8988T (cell line): ENCODE measurements at places on chromosomes 12 and 14.

- DNase-seq: no peak
These were observed 26.4 kb downstream of the DDHD1 start for GRCh38 chr14:53126731-53127130.

GRCh38 chr12:115752156-115752555 lies 525.3 kb downstream of the MED13L start:
- DNase-seq: no peak

DNA sequence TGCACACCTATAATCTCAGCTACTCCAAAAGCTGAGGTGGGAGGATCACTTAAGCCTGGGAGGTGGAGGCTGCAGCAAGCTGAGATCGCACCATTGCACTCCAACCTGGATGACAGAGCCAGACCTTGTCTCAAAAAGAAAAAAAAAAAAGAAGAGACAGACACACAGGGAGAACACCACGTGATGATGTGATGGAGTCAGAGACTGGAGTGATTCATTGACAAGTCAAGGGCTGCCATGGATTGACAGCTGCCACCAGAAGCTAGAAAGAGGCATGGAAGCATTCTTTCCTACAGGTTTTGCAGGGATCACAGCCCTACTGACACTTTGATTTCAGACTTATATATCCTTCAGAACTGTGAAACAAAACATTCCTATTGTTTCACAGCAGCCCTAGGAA lies 3.5 kb upstream of the HCFC2 start:
- DNase-seq: no peak

DNA sequence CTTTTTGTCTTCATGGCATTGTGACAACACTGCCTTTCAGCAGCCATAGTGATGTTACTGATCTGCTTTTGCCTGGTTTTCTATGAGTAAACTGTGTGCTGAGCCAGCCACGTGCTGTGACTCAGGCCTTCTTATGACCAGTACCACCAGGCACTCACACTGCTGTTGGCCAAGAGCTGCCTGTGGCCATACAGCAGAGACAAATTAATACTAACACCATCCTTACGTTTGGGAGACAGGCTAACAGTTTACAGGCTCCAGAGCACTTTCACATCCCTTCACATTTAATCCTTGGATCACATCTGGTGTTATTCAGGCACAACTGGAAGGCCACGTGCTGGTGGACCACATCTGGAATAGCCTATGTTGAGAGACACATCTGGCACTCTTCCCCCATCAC lies 377.9 kb downstream of the CCDC91 start:
- no peak for DNase-seq

- DNase-seq: no peak
These were observed 6.4 kb upstream of the SIX6 start for GRCh38 chr14:60502541-60502940.

GRCh38 chr12:108854451-108855283 lies 2.7 kb downstream of the SSH1 start:
- no peak for DNase-seq

DNA sequence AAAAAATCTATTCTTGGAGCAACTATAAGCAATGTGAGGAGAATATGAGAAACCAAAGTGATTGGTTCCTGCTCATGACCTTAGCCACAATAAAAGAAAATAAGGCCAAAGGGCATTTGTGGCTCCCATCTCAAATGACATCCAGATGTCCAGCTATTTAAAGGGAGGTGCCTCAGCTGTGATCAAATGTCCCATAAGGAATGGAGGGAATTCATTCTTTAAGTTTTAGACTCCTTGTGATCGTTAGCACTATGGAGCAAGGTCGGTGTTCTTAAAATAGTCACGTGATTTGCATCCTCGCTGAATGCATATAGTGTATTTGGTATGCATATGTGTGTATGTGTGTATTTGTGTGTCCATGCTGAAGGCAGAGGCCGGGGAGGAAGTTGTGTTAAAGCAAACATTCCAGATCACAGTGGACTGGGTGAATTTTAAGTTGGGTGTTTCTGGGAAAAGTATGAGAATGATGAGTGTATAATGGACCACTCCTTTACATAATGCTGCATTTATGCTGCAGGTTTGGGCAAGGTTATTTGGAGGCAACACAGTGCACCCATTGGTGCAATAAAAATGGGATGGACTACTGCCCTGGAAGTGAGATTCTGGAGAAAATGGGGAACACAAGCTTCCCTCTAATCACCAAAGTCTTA lies 5.6 kb upstream of the E2F7 start:
- no peak for DNase-seq

GRCh38 chr14:59247801-59248584 lies 59.5 kb downstream of the DAAM1 start:
- no peak for DNase-seq

- DNase-seq: no peak
These were observed 16.9 kb downstream of the PPP4R3A start for GRCh38 chr14:91493169-91493568.

GRCh38 chr12:124847113-124848074 lies 16.3 kb downstream of the SCARB1 start:
- DNase-seq: no peak

DNA sequence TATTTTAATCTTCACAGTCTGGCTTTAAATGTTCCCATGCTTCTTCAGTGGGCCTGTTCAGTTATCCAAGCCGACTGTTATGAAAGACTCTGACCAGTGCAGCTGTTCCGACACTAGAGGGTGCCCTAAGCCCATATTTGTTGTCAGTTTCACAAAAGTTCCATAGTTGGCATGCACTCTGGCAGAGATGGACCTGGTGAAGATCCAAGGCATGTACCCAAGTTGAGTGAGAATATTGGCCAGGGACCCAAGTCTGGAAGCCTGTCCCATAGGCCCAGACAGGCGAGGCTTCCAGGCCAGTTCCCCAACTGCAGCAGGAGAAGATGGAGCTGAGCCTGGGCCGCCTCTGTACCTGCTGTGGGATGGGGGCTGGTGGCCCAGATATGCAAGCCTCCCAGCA lies 27.4 kb upstream of the GUCY2C start:
- DNase-seq: no peak

- DNase-seq: no peak
These were observed 3.1 kb upstream of the DDHD1 start for GRCh38 chr14:53156238-53156637.

GRCh38 chr12:4910502-4911315 lies 1.0 kb downstream of the KCNA1 start:
- no peak for DNase-seq

DNA sequence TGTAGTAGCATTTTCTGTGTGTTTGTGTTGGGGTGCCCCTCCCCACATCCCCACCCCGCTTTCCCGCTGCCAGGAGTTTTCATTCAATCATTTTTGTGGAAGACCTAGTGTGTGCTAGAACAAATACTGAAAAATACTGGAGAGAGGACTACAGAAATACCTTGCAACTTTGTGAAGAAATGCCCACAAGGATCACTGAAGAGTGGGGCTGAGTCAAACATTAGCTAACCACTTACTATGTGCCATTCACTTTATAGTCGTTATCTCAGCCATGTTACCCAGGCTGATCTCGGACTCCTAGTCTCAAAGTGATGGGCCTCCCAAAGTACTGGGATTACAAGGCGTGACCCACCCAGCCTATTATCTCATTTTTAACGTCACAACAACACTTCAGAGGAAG lies 559 bp upstream of the LMBR1L start:
- DNase-seq: no peak

- DNase-seq: no peak
These were observed 23.6 kb upstream of the FERMT2 start for GRCh38 chr14:52974406-52974805.

GRCh38 chr12:131441638-131442336 lies 269.1 kb upstream of the SFSWAP start:
- DNase-seq: no peak

- no peak for DNase-seq
These were observed 21.5 kb upstream of the ANO2 start for GRCh38 chr12:5966486-5967095.

GRCh38 chr14:74161526-74162158 lies 76.9 kb downstream of the LIN52 start:
- no peak for DNase-seq

DNA sequence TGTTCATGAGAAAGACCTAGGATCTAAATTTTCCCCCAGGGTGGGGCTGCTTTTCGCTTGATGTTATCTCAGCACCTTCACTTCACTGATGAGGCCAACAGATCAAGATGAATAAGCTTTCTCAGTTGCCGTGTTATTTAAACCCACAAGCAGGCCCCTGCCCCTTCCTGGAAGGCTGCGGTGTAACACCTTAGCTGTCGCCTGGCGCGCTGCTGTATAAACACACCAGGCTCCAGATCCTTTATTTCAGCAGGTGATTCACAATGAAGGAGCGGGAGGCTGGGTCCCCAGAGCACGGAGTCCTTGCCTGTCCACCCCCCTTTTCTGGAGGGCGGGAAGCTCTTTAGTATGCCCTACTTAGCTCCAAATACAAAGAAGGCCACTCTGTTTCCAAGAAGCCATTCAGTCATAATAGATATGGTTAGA lies 515.4 kb downstream of the FUT8 start:
- no peak for DNase-seq

DNA sequence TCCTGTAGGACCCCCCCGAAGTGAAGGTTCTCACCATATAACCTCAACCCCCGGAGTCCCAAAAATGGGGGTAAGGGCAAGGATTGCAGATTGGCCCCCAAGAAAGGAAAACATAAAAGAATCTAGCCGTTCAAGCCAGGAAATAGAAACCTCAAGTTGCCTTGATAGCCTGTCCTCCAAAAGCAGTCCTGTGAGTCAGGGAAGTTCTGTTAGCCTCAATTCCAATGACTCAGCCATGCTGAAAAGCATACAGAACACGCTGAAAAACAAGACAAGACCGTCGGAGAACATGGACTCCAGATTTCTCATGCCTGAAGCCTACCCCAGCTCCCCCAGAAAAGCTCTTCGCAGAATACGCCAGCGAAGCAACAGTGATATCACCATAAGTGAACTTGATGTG lies 344.2 kb upstream of the RGS6 start:
- DNase-seq: no peak

DNA sequence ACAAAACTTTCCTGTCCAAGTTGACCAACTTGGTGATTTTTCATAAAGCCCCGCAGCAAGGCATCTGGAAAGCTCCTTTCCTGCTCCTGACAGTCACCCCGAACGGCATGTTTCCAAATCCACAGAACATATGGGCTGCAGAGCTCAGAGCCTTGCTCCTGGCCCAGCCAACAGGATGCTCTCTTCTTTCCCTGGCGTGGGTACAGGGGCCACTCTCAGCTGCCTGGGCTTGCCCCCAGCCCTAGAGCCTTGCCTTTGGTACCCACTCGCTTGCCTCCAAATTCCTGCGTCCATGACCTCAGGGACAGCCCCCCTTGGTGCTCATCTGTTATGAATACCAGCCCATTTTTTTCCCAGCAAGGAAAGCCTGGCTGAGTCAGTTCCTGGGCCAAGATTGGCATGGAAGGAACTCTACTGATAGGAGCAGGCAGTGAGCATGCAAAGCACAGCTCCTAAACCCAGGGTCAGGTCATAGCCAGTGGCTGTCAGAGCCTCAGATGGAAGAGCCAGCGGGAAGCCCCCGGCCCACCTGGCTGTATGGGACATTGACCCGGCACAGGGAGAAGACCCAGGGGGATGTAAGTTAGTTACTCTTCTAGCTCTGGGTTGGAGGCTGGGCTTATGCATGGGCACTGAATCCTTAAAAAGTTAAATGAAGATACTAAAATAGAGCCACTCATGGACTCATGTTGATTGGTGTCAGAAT lies 105.3 kb upstream of the RTL1 start:
- no peak for DNase-seq

DNA sequence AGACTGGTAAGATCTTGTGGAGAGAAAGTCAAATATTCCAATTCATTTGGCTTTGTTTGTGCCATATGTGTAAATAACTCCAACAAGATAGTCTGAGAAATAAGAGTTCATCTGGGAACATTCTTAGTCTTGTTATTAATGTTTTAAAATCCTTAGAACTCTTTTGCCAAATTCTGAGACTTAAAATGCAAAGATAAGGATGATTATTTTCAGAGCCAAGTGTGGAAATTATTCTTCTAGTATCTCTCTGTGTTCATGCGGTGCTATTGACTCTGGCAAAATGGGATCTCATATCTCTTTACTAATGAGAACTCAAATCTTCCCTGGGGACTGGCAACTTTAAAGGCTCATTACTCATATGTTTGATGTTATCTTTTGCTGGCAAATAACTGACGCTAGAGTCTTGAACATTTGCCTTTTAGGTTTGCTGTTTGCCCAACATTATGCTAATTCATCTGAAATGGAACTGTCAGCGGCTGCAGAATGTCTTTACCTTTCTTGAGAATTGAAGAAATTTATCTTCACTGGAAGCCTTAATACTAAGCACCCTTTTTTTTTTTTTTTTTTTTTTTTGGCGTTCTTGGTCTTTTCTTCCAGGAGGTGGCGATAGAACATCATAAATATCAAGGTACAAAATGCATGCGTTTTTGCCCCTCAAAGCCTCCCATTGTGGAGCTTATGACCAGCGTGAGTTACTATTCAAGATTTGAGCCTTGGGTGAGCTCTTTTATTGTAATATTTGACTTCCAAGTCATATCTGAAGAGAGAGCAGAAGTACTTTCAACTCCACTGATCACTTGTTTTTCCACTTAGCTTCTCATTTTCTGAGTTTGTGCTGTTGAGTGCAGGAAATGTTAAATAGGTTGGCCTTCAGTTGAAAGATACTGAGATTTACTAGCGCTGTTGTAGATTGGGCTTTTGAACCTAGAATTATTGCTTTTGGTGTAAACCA lies 86.5 kb downstream of the CAND1 start:
- DNase-seq: no peak

DNA sequence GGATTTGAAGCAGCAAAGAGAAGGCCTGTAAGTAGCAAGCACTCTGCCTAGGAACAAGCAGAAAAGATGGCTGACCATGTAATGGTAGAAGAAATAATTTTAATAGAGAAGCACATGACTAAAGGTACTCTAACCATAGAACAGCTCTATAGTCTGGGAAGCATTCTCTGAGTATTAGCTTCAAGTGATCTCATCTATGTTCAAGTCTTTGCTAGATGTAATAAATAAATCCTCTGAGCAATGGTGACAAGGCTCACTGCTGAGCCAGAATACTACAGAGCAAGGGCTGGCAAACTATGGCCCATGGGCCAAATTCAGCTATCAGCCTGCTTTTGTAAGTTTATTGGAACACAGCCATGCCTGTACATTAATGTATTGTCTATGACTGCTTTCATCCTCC lies 84.8 kb downstream of the PEBP1 start:
- DNase-seq: no peak

DNA sequence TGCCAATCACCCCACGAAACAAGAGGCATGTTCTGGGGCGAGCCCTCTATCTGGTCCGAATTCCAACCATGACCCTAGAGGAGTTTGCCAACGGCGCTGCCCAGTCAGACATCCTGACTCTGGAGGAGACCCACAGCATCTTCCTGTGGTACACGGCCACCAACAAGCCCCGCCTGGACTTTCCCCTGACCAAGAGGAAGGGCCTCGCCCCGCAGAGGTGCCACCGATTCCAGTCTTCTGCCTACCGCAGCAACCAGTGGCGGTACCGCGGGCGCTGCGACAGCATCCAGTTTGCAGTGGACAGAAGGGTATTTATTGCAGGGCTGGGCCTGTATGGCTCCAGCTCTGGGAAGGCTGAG lies 1.7 kb downstream of the BTBD6 start:
- no peak for DNase-seq

GRCh38 chr14:58078068-58078467 lies 73.9 kb downstream of the ARMH4 start:
- no peak for DNase-seq
